ENCODE measurements at places on chromosomes 13 and 19.

DNA sequence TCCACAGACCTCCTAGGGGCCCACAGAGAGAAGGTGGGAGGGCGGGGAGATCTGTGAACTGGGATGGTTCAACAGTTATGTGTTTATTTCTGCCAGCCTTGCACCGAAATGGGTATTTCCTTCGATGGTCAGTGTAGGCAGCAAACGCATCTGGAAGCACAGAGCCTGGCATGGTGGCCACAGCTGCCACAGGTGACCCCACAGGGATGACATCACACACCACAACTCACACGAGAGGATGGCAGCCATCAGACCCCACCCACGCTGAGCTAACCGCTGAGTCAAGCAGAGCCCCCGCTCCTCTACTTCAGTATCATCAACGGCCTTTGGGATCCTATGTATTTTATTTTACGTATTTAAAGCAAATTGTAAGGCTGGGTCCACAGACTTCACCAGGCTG is 37.4 kb downstream of the NAXD start:
- DNase-seq, result no peak

DNA sequence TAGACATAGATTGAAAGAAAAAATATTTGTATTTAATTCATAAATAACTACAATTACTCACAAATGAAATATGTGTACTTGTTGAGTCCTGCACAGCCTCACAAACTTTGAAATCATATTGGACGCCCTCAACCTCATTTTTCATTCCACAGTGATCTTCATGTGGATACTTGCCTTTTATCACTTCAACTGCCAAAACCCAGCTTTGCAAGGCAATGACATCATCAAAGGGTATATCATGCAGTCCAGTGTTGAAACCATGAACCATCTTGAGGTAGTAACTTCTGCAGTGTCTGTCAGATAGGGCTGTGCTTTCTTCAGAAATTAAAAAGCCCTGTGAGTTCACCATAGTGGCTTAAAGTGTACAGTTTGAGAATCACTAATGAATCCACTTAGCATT is 82.2 kb downstream of the HS6ST3 start:
- DNase-seq, result no peak

GRCh38 chr19:39413911-39414608 is 1.6 kb downstream of the PLEKHG2 start:
- no peak for DNase-seq

DNA sequence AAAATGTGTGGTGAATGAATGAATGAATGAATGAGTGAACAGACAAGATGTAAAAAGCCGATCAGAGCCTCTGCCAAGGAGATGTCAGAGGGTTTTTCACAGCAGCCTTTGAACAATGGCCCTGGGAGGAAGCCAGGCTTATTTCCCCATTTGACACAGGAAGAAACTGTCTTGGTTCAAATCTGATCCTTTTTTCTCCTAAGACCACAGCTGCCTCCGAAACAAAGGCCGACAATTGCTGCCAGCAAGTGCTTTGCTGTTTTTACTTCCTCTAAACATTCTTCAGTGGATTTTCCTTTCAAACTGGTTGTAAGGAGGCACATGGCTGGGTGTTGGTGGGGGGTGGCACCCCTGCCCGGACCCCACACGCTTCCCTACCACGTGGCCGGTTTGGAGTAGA is 44.2 kb upstream of the HOMER3 start:
- DNase-seq, result peak; percentile 34

GRCh38 chr13:58882516-58882915 is 1251.0 kb downstream of the PCDH17 start:
- DNase-seq, result no peak

DNA sequence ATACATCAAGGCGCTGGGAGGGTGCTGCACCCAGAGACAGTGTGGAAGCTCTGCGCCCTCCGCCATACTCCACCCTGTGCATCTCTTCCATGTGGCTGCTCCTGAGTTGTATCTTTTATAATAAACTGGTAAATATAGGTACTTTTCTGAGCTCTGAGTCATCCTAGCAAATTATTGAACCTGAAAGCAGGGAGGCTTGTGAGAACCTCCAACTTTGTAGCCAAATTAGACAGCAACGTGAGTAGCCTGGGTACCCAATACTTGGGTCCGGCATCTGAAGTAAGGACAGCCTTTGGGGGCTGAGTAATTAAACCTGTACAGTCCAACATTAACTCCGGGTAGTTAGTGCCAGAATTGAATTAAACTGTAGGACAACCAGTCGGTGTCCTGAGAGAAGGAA is 57.4 kb downstream of the RUBCNL start:
- DNase-seq, result no peak

DNA sequence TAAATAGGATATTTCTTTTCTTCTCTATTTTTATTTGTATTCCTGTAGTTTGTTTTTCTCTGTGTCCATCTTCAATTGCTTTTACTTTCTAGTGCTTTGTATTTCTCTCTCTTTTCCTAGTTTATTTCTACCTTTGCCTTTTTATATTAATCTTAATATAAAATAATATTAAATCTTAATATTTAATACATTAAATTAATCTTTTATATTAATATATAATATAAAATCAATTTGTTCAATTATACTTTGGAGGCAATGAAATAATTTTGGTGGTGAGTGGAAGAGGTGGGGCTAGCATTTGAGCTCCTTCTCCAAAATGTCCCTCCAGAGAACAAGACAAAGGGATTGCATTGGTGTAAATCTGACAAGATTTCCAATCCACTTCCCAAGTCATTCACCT is 6.3 kb upstream of the CPB2 start:
- no peak for DNase-seq

DNA sequence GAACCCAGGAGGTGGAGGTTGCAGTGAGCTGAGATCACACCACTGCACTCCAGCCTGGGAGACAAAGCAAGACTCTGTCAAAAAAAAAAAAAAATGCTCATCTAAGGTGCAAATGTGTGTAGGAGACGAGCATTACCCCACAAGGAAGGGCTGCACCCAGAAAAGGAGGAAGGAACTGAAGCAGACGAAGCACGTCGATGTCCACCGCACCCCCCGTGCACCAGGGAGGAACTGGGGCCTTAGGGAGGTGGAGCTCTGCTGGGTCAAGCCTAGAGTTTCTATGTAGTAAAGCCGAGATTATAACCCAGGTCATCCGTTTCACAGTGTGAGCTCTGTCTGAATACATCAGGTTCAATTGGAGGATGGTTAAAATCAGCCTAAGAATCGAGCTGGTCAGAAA is 1.1 kb downstream of the VSTM1 start:
- DNase-seq, result no peak

GRCh38 chr19:29643361-29643935 is 21.8 kb upstream of the PLEKHF1 start:
- DNase-seq, result no peak

- DNase-seq, result no peak
Measured at GRCh38 chr19:3977242-3978143, 6.6 kb upstream of the DAPK3 start.

- no peak for DNase-seq
Measured at GRCh38 chr13:19673473-19674430, 40.3 kb downstream of the MPHOSPH8 start.

- no peak for DNase-seq
Measured at GRCh38 chr19:18586306-18586705, 2.3 kb upstream of the REX1BD start.

DNA sequence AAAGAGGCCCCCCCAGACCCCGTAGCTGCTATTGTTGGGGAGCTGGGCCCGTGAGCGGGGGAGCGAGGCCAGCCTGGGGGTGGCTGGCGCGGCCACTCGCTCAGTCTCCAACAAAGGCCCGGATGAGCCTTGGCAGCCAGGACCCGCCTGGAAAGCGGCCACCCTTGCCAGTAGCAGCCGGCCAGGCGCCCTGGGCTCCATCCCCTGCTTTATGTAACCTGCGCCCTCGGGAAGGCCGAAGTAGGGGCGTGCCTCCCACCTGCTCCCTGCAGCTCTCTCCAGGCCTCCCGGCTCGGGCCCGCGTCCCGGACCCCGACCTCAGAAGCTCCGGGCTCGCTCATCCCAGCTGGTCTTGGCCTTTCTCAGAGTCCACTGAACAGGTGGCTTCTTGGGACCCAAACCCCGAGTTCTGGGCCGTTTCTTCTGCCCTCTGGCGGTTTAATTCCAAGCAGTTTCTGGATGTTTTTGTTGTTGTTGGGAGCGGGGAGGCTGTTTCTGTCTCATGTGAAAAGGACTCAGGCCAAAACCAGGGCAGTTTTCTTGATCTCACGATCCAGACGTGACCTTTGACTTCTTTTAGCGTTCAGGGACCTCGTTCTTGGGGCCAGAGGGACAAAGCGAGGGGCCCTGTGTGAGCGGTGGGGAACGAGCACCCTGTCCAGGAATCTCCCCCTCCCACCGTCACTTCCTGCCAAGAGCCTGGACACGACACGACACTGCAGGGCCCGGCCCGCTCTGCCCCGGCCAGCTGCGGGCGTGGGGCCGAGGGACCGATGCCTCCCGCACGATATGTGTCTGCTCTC is 1.2 kb downstream of the CDC34 start:
- peak; percentile 76 for DNase-seq

DNA sequence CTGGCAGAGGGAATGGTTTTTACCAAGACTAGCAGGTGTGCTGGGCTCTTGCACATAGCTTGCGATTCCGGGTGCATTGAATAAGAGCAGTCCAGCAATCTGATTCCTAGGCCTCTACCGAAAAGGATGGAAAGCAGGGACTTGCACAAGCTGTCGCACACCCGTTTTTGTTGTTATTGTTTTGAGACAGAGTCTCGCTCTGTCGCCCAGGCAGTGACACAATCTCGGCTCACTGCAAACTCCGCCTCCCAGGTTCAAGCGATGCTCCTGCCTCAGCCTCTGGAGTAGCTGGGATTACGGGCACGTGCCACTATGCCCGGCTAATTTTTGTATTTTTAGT is 5.5 kb downstream of the EBI3 start:
- DNase-seq, result no peak

GRCh38 chr19:3175781-3176714 is 2.5 kb upstream of the S1PR4 start:
- DNase-seq, result no peak

DNA sequence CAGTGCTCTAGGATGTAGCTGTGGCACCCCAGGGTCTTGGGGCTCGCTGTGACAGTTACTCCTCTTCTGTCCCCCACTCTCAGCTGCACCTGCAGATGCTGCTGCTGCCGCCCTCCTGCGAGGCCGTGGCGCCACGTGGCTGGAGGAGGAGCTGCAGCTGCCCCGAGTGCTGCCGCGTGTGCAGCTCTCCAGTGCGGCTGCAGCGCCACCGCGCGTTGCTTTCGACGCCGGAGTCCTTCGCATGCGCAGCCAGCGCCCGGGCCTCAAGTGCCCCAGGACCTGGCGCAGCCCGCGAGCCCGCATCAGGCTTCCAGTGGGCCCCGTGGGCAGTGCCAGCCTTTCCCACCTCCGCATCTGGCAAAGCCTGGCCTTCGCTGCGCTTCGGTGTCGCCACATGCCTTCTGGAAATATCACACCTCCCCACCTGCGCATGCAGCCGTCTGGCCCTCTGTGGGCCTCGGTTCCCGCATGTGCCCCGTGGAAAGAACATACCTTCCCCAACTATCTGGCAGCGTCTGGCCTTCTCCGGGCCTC is 692 bp upstream of the ZNF580 start:
- peak; percentile 51 for DNase-seq

GRCh38 chr19:34990578-34991192 is 9.4 kb upstream of the GRAMD1A start:
- DNase-seq, result no peak

GRCh38 chr19:41299046-41299754 is 10.8 kb upstream of the CCDC97 start:
- no peak for DNase-seq

DNA sequence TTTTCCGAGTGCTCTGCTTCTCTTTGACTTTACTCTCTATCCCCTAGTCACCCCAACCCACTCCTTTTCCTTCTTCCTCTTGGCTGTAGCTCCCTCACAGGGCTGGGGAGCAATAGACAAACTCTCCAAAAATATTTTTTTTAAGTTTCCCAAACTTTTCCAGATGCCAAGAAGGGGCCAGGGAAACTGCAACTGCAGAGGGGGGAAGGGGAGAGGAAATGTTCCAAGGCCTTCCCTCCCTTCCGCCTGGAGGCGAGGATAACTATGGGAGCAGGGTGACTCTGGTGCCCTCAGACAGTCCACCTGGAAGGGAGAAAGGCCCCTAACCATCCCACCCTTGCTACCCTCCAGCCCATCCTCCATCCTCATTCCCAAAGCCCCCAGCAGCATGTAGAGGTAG is 49.4 kb downstream of the LYL1 start:
- DNase-seq, result no peak

- peak; percentile 15 for DNase-seq
Measured at GRCh38 chr19:36488846-36489117, 579 bp downstream of the ZNF566 start.

DNA sequence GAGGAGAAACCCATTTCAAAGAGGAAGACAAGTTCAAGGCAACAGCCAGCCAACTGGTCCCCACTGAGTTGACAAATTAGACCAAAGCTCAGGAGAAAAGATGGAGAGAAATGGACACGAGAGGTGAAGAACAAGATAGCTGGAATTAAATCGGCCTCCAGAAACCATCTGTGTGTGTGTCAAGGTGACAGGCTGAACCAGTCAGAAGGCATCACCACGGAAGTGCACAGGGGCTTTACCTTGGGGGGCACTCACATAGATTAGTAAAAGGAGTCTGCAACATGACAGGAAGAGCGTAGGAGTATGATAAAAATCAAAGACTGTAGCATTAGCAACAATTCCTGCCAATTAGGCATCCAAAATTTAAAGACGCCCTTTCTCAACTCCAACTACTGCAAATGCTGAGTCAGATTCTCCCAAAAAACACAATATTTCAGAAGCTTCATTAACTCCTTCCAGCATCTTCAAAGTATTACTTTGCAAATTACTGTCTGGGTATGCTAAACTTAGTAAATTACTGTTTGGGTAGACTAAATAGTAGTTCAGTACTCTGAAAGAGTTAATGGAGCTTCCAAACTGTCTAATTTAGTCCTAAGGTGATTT is 66.2 kb downstream of the FOXO1 start:
- DNase-seq, result no peak
